Foreskin fibroblast (primary cell): ENCODE measurements at places on chromosomes 6 and 20.

- DNase-seq = peak; percentile 82
Measured at GRCh38 chr6:169592558-169592957, 109.3 kb downstream of the WDR27 start.

GRCh38 chr6:11869672-11870340 lies 91.2 kb upstream of the ADTRP start:
- DNase-seq = peak; percentile 64

- DNase-seq = no peak
Measured at GRCh38 chr6:134249239-134249758, 68.6 kb downstream of the SGK1 start.

DNA sequence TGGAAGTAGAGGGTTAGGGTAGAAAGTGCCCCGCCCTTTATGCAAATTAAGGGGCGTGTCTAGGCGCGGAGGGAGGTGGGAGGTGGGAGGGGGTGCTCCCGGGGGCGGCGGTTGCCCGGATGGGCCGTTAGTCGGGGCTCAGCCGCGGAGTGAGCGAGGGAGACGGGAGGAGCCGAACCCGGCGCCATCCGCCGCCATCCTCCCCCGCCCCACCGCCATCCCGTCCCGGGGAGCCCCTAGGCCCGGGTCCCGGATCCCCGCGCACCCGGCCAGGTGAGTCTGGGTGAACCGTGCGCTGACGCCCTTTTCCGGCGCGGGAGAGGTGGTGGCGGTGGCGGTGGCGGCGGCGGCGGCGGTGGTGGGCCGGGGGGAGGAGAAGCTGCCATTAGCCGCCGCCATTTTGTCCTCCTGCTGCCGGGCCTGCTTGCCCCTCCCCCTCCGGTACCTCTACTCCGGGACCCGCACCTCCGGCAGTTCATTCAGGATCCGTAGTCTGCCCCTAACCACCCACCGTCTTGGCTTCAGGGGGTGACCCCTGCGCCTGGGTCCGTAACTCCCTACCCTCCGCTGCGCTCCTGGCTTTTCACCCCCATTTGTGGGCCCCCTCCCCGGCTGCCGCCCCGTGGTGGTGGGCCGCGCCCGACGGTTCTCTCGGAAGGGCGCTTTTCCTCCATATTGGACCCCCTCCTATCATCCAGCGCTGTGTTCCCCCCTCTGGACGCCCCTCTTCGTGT lies at the start of gene PRRC2A:
TSS of gene PRRC2A (plus strand) at position 130 of the 734 bp plus-strand sequence. CDS start 2,075 bp downstream, outside the sequence.
- DNase-seq = peak; percentile 81

DNA sequence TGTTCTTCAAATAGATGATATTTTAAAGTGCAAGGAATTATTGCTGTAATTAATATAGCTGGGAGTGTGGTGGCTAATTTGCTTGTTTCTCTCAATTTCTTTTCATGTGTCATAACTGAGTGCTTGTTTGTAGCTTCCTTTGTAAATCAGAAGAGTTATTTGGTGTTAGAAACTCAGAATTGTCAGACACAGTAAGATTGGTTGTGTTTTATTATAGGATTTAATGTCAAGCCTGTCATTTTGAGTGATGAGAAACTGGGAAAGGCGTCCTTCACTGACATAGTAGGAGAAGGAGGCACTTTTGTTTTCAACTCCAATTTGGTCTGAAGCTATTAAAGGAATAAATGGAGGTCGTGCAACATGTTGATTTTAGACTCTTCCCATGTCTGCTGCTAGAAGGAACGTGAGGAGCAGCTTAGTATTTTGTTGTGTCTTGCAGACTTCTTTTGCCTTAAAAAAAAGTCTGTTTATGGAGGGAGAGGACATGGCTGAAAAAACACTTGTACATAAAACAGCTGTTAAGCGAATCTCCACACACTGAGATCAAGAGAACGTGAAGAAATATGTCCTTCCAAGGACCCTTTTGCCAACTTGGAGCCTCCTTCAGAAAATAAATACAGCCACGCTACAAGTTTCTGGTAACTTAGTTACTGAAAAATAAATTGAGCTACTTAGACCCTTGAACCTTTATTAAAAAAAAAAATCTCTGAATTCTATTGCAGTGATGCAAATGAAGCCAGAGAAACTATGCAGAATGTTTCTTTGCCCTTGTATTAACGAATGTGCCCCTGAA lies 59.5 kb downstream of the BMP6 start:
- DNase-seq = no peak

GRCh38 chr6:20879121-20879520 lies 344.9 kb downstream of the CDKAL1 start:
- DNase-seq = no peak

- DNase-seq = peak; percentile 90
Measured at GRCh38 chr20:23147964-23148730, 62.0 kb upstream of the CD93 start.

GRCh38 chr6:22208026-22208425 lies 88.8 kb downstream of the PRL start:
- DNase-seq = no peak

DNA sequence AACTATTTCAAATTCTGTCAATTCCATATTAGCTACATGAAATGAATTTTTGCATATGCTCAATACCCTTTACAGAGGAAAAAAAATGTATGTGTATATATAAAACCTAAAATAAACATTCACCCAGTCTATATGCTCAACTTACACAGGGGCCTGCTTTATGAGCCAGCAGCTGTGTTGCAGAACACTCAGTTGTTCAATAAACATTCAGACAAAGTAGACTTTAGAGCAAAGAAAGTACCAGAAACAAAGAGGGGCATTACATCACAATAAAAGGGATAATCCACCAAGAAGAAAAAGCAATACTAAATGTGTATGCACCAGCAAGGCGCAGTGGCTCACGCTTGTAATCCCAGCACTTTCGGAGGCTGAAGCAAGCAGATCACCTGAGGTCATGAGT lies 9.5 kb downstream of the COQ3 start:
- no peak for DNase-seq

DNA sequence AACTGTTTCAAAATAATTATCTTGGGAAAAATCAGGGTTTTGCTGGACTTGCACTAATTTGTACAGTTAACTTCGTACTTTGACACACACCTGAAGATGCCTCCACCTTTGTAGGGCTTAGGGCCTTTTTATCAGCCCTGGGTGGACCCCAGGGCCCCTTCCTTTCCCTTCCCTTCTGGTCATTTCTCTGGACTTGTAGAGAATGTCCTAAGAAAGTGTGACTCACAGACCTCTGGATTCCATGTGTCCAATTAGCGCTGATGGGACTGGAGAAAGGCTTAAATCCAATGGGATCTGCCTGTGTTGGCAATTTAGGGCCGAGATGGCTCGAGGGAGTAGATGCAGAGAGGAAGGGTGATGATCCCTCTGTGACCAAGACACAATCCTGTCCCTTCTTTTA lies 9.3 kb downstream of the TRIM15 start:
- peak; percentile 21 for DNase-seq

DNA sequence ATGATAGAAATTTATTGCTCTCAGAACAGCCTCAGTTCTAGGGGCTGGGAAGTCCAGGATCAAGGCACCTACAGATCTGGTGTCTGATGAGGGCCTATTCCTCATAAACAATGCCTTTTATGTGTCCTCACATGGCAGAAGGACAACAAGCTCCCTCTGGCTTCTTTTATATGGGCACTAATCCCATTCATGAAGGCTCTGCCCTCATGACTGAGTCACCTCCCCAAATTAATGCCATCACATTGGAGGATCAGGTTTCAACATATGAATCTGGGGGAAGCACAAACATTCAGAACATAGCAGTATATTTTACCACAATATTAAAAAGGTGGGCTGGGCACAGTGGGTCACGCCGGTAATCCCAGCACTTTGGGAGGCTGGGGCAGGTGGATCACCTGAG lies 58.5 kb upstream of the CCN6 start:
- DNase-seq = peak; percentile 73

GRCh38 chr20:50930139-50930975 lies 880 bp downstream of the ADNP start:
- peak; percentile 24 for DNase-seq

- DNase-seq = no peak
Measured at GRCh38 chr6:8243475-8243874, 141.1 kb upstream of the EEF1E1 start.

GRCh38 chr6:43974643-43975230 lies 152.5 kb downstream of the MRPL14 start:
- DNase-seq = peak; percentile 49

- DNase-seq = peak; percentile 62
Measured at GRCh38 chr20:49786668-49787370, 25.8 kb upstream of the SLC9A8 start.

GRCh38 chr6:130969166-130969565 lies 93.9 kb downstream of the EPB41L2 start:
- no peak for DNase-seq

DNA sequence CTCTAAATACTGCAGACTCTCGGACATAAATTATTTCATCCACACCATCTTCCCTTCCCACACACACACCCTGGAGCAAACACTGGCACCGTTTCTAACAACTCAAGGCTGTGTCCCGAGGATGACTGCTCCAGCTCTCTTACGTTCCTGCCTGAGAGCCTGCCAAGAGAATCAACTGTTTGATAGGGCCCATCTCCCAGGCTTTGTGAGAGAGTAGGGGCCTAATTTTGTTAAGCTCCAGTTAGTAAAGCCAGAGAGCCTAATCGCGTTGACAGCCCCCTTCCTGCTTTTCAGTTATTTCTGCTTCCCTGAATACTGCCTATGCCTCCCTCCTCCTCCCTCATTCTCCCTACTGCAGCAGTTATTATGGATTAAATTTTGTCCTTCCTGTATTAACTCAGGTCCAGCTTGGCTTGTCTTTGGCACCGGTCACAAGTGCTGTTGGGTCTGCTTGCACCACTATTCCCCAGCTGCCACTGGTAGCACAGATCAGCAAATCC lies 118.1 kb upstream of the TMEM181 start:
- peak; percentile 21 for DNase-seq
